ENCODE measurements at places on chromosomes 2 and 18. TPM values are rescaled to one million over a fixed set of nuclear protein-coding genes. Genes with fewer than 3 reads are reported as not detected.

- H3K4me1 ChIP-seq = no peaks in the 10 kb centered on the region
- no peak overlapping the region for H3K4me3 ChIP-seq
- no peaks in the 10 kb centered on the region for H3K27me3 ChIP-seq
Measured at GRCh38 chr2:149050188-149050587, 11.7 kb downstream of the LYPD6B start.

GRCh38 chr2:2507417-2507997 is 176.4 kb upstream of the MYT1L start:
- no peak overlapping the region for H3K27ac ChIP-seq
- DNase-seq = no peak
- H3K4me1 ChIP-seq = no peaks in the 10 kb centered on the region
- no peaks in the 10 kb centered on the region for H3K36me3 ChIP-seq
- H3K4me3 ChIP-seq = no peak overlapping the region

GRCh38 chr2:240646900-240647502 is 21.7 kb downstream of the GPR35 start:
- no peak overlapping the region for H3K27ac ChIP-seq
- H3K4me1 ChIP-seq = no peaks in the 10 kb centered on the region
- H3K4me3 ChIP-seq = no peak overlapping the region
- H3K27me3 ChIP-seq = peaks cover 53% of the 10 kb centered on the region
- H3K36me3 ChIP-seq = no peaks in the 10 kb centered on the region

- H3K36me3 ChIP-seq = no peaks in the 10 kb centered on the region
- no peak overlapping the region for H3K4me3 ChIP-seq
- no peaks in the 10 kb centered on the region for H3K4me1 ChIP-seq
- H3K27me3 ChIP-seq = no peaks in the 10 kb centered on the region
Measured at GRCh38 chr2:129144082-129144791, 825.6 kb upstream of the HS6ST1 start.

- peaks cover 23% of the 10 kb centered on the region for H3K4me1 ChIP-seq
- peak overlapping the region; percentile 68 for H3K27ac ChIP-seq
- no peak overlapping the region for H3K4me3 ChIP-seq
- no peaks in the 10 kb centered on the region for H3K36me3 ChIP-seq
- no peak for DNase-seq
Measured at GRCh38 chr2:236254674-236255073, 9.5 kb downstream of the ASB18 start.

GRCh38 chr2:196486146-196486545 is 153.4 kb upstream of the CCDC150 start:
- no peak overlapping the region for H3K4me3 ChIP-seq
- H3K27me3 ChIP-seq = no peaks in the 10 kb centered on the region
- no peak for DNase-seq
- H3K4me1 ChIP-seq = no peaks in the 10 kb centered on the region

GRCh38 chr2:54546518-54546917 is 90.4 kb downstream of the SPTBN1 start:
- H3K4me3 ChIP-seq = no peak overlapping the region
- no peaks in the 10 kb centered on the region for H3K27me3 ChIP-seq
- H3K27ac ChIP-seq = peak overlapping the region; percentile 17
- H3K4me1 ChIP-seq = peaks cover 17% of the 10 kb centered on the region
- DNase-seq = no peak

DNA sequence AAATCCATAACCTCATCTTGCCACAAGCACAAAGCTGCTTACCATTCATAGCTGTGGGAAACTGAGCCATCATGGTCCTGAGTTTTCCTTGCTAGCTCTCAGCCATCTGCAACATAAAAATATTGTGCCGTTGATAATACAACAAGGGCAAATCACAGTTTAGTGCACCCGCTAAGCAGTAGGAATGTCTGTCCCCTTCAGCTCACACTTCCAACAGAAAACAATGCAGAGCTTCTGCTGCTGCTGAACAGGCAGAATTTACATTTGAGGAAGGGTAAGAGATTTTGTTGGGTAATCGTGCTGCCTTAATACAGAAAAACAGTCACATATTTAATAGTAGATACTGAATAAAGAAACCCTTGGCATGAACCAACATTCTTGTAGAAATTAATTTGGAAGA is 32.3 kb downstream of the ITSN2 start:
- no peak overlapping the region for H3K4me3 ChIP-seq
- H3K27me3 ChIP-seq = no peaks in the 10 kb centered on the region
- H3K4me1 ChIP-seq = peaks cover 15% of the 10 kb centered on the region
- H3K36me3 ChIP-seq = peaks cover 5% of the 10 kb centered on the region
- DNase-seq = no peak

DNA sequence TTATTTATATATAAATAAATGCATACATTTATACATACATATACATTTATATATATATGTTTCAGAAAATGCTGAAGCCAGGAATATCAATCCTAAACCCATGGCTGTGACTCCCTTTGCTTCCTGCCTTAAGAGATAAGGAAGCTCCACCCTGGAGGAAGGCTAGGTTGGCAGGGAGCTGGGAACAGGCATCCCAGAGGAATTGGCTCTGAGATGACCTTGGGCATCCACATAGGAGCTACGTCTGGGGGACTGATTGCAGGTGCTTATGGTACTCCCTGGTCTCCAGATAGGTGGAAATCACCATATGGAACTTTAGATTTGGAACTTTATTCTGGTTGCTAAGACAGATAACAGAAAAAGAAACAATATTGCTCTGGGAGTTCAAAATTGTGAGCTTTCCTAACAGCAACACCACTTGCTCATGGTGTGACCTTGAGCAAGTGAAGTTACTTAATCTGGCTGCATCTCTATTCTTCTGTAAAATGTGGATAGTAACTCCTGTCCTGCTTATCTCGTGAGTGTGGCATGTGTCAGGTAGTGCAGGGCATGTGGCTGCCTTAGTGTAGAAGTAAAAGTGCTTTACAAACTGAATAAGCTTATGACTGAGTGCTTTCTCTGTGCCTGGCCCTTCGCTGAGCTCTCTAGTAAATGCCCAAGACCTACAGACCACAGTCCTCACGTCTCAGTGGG is 341.0 kb downstream of the MEIS1 start:
- no peaks in the 10 kb centered on the region for H3K27me3 ChIP-seq
- H3K4me3 ChIP-seq = no peak overlapping the region
- no peak overlapping the region for H3K27ac ChIP-seq
- no peaks in the 10 kb centered on the region for H3K4me1 ChIP-seq
- DNase-seq = no peak
- no peaks in the 10 kb centered on the region for H3K36me3 ChIP-seq

DNA sequence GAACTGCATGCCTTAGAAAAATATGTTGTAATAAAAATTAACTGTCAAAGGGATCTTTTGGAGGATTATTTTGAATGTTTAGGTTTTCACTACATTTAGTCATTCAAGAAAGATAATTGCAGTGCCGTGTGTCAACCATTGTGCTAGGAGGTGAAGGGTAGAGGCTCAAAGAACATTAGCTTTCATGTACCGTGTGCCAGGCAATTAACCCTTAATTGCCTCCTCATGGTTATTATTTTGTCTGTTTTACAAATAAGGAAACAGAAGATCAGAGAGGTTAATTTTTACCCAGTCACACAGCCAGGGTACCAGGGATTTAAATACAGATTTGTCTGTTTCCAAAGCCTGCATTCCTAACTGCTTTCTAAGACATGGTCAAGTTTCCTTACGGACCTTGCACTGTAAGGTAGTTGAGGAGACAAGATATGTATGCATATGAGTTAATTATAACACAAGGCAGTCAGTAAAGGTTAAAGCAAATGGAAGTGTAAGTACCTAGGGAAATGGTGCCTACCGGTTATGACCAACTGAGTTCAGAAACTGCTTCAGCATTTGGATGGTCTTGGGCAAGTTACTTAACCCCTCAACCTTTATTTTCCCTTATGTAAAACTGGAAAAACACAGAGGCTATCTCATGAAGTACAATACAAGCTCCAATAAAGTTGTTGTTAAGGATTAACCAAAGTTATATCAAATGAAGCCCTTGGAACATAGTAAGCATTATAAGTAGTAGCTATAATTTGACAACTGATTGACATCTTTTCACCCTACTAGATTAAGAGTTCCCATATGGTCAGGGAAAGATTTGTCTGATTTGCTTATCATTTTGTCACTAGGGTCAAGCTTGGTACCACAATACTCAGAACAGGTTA is 434.9 kb downstream of the MBD2 start:
- no peak overlapping the region for H3K4me3 ChIP-seq
- H3K4me1 ChIP-seq = no peaks in the 10 kb centered on the region
- H3K27me3 ChIP-seq = no peaks in the 10 kb centered on the region
- no peaks in the 10 kb centered on the region for H3K36me3 ChIP-seq

DNA sequence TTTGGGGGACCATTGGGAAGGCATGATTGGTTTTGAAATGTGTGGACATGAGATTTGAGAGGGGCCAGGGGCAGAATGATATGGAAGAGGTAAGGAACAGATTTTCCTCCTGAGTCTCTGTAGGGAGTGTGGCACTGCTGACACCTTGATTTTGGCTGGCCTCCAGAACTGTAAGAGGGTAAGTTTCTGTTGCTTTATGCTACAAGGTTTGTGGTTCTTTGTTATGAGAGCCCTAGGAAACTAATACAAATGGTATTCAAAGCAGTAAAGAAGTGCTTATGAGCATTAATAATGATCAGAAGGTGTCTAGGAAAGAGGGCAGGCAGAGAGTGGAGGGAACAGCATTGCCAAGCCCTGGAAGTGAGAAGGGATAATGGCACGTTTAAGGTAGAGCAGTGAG is 574.3 kb upstream of the NXPH2 start:
- no peaks in the 10 kb centered on the region for H3K36me3 ChIP-seq
- no peak for DNase-seq
- no peaks in the 10 kb centered on the region for H3K4me1 ChIP-seq
- no peak overlapping the region for H3K27ac ChIP-seq
- no peaks in the 10 kb centered on the region for H3K27me3 ChIP-seq

- DNase-seq = no peak
- no peaks in the 10 kb centered on the region for H3K36me3 ChIP-seq
- H3K27ac ChIP-seq = no peak overlapping the region
- H3K4me3 ChIP-seq = no peak overlapping the region
- H3K27me3 ChIP-seq = no peaks in the 10 kb centered on the region
- H3K4me1 ChIP-seq = no peaks in the 10 kb centered on the region
Measured at GRCh38 chr2:22279541-22279940, 1105.4 kb upstream of the KLHL29 start.

GRCh38 chr2:205699515-205700289 is 17.4 kb downstream of the NRP2 start:
- no peaks in the 10 kb centered on the region for H3K36me3 ChIP-seq
- H3K4me1 ChIP-seq = no peaks in the 10 kb centered on the region
- no peak for DNase-seq
- no peak overlapping the region for H3K4me3 ChIP-seq
- no peaks in the 10 kb centered on the region for H3K27me3 ChIP-seq
- no peak overlapping the region for H3K27ac ChIP-seq

GRCh38 chr18:30583768-30584167 is 458.8 kb downstream of the DSC3 start:
- no peaks in the 10 kb centered on the region for H3K27me3 ChIP-seq
- no peak overlapping the region for H3K4me3 ChIP-seq
- H3K36me3 ChIP-seq = no peaks in the 10 kb centered on the region
- no peak for DNase-seq

DNA sequence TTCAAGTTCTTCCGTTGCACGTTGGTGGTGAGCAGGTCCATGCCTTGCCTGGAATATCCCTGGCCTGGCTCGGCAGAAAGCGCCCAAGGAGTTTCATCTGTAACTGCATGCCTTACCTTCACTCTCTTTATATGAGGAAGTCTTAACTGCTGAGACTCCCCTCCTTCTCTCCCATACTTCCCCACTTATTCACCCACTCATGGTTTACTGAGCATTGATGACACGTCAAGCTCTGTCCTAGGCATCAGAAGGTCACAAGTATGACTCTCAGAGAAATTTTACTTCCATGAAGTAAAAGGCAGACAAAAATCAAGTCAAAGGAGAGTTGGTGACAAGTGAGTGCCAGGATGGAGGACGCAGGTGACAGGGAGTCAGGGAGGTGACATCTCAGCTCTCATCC is 68.2 kb downstream of the TBC1D8 start:
- peaks cover 9% of the 10 kb centered on the region for H3K4me1 ChIP-seq
- no peak for DNase-seq
- H3K27me3 ChIP-seq = no peaks in the 10 kb centered on the region
- no peak overlapping the region for H3K4me3 ChIP-seq
- no peak overlapping the region for H3K27ac ChIP-seq
- H3K36me3 ChIP-seq = no peaks in the 10 kb centered on the region

GRCh38 chr2:71190656-71191569 is 36.0 kb downstream of the PAIP2B start:
- H3K4me3 ChIP-seq = no peak overlapping the region
- no peaks in the 10 kb centered on the region for H3K27me3 ChIP-seq
- H3K4me1 ChIP-seq = no peaks in the 10 kb centered on the region

- no peak overlapping the region for H3K4me3 ChIP-seq
- DNase-seq = no peak
- no peaks in the 10 kb centered on the region for H3K4me1 ChIP-seq
- H3K36me3 ChIP-seq = no peaks in the 10 kb centered on the region
- no peaks in the 10 kb centered on the region for H3K27me3 ChIP-seq
Measured at GRCh38 chr2:198657512-198658121, 800.1 kb downstream of the SATB2 start.

DNA sequence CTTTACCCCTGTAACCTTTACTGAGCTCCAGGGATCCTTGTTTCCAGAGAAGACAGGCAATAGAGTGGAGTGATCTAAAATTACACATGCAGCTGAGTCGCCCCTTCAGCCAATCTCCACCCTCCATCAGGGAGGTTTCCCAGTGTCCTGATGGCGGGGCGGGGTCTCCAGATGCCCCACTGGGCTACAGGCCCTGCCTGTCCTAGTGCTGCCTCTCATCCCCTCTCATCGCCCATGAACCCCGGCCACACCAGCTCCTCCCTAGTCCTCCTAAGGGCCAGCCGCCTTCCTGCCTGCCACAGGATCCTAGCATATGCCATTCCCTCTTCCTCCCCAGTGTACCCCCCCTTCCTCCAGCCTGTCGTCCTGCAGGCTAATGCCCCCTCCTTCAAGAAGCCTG is 144.1 kb upstream of the GLI2 start:
- no peaks in the 10 kb centered on the region for H3K27me3 ChIP-seq
- H3K4me1 ChIP-seq = peaks cover 5% of the 10 kb centered on the region
- H3K27ac ChIP-seq = no peak overlapping the region
- DNase-seq = no peak
- no peaks in the 10 kb centered on the region for H3K36me3 ChIP-seq
- no peak overlapping the region for H3K4me3 ChIP-seq

The LOXHD1 gene
- 0.11 TPM for total RNA-seq

The MOGAT1 gene
- not detected for total RNA-seq

The RBM44 gene
- 0.38 TPM for total RNA-seq

The SERPINB7 gene
- not detected for total RNA-seq

The RAB17 gene
- 1.5 TPM for total RNA-seq

The FOXD4L1 gene
- total RNA-seq = 0.21 TPM

The TRAPPC8 gene
- total RNA-seq = 32.6 TPM

The ELOA2 gene
- total RNA-seq = 0.06 TPM

The SPDYA gene
- 0.24 TPM for total RNA-seq

The GAREM1 gene
- 9.7 TPM for total RNA-seq

All from psoas muscle (tissue), 8 donors.